Activated CD4-positive, alpha-beta T cell treated with anti-CD3 and anti-CD28 coated beads for 1 hour (primary cell): ENCODE measurements at places on chromosomes 7 and 10.

DNA sequence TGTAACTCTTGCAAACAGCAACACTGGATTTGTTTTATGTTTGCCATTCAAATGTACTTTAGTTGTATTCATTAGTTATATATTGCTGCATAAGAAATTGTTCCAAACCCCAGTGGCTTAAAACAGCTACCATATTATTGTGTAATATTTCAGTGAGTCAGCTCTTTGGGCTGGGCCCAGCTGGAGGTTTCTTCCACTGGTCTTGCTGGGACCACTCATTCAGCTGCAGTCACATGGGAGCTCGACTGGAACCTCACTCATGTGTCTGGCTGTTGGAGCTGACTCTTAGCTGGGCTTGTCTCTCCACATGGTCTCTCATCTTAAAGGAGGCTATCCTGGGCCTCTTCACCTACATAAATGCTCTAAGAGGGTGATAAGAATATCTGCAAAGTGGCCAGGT, 23.2 kb upstream of the PIP4K2A start:
- no peak for DNase-seq

DNA sequence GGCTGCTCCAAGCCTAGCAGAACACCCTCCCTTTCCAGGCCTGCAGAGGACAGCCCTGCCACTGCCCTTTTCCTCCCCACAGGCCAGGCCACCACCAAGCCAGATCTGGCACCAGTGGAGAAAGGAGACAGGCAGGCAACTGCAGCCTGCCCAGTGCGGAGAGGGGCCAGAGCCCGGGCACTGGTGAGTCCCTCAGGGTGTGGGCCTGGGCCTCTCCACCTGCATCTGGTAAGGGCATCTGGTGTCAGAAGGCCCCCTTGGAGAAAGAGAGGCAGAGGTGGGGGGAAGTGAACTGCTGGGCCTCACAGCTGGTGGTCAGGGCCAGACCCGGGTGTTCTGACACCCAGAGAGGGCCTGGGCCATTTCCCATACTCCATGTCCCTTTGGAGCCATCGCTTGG, 27.9 kb downstream of the ZNF783 start:
- no peak for DNase-seq

GRCh38 chr10:30509508-30509907, 75.5 kb downstream of the MAP3K8 start:
- DNase-seq = no peak

- DNase-seq = no peak
Measured at GRCh38 chr10:76074659-76075058, 643.2 kb downstream of the LRMDA start.

DNA sequence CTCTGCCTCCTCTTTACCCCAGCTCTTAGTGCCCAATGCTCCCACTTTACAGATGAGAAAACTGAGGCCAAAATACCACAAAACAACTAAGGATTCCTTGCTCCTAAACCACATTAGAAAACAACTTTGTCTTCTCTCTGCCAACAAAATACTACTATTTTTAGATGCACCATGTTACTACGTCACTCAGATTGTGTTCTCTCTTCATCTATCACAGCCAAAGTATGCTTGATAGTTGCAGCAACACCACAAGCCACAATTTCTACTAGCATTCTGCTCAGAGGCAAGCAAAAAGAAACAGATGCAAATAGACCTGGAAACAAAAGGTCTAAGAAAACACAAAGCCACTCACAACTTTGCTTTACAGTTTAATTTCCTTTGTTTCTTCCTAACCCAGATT, 3.3 kb upstream of the PDE1C start:
- DNase-seq = no peak

GRCh38 chr10:131849591-131850382, 51.0 kb upstream of the PPP2R2D start:
- DNase-seq = no peak

- DNase-seq = no peak
Measured at GRCh38 chr7:80316811-80317210, 182.2 kb downstream of the GNAI1 start.

DNA sequence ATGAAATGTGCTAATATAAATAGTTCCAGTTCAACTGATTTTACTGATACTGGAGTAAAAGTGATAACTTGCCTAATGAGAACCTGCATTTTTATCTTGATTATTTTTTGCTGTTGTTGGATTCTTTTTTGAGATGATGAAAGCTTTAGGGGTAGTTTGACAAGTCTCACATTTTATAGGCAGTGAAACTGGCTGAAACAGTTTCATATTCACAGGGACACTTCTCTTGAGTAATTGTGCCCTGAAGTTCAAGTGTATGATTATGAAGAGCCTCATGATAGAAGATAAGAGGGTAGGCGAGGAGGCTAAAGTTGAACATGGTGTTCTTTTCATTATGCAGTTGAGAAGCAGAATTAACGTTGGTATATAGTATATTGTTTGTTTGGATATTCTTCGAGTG, 5.1 kb downstream of the AUTS2 start:
- DNase-seq = no peak

- no peak for DNase-seq
Measured at GRCh38 chr10:112182784-112183328, 709 bp downstream of the GPAM start.

DNA sequence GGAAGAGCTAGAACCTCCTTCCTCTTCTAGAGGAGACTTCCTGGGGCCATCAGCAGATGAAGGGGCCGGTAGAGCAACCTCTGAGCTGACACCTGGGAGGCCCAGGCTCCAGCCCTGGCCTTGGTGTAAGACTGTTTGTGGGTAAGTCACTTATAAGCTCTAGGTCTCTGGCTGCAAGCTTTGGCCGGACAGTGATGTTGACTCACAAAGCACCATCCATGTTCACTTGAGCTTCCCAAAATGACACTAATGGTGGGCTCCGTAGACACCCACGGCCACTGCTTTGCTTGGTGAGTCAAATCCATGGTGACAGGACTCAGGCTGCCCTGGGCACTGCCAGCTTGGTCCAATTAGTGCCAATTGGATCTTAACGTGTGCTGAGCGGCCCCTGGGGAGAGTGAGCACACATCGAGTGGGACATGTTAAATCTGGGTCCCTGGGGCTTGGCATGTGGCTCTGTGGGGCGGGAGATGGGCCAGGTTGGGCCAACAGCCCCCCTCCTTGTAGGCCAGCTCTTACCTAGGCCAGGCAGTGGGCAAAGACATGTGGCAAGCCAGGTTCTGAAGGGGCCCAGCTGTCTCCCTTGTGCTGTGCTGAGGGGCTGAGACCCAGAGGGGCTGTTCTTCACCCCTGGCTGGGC, 16.7 kb downstream of the NEURL1 start:
- DNase-seq = no peak

GRCh38 chr7:117489911-117490310, 10.1 kb downstream of the CFTR start:
- DNase-seq = no peak

- no peak for DNase-seq
Measured at GRCh38 chr7:114740941-114741340, 181.0 kb upstream of the MDFIC start.

DNA sequence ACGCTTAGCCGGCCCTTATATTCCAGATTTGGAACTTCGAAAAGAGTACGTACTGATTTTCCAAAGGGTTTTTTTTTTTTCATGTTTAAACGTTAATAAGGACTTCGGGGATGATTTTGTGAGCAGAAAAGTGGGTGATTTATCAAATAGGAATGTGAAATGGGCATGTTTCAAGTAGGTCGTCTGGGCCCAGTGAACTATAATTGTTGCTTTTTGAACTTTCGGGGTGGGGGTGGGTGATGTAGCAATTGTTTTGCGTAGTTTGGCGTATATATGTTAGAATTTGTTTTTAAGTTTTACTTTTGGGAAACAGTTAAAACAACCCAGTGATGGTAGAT, 299 bp upstream of the PBLD start:
- no peak for DNase-seq

GRCh38 chr10:51651063-51651462, 48.3 kb downstream of the CSTF2T start:
- DNase-seq = no peak

DNA sequence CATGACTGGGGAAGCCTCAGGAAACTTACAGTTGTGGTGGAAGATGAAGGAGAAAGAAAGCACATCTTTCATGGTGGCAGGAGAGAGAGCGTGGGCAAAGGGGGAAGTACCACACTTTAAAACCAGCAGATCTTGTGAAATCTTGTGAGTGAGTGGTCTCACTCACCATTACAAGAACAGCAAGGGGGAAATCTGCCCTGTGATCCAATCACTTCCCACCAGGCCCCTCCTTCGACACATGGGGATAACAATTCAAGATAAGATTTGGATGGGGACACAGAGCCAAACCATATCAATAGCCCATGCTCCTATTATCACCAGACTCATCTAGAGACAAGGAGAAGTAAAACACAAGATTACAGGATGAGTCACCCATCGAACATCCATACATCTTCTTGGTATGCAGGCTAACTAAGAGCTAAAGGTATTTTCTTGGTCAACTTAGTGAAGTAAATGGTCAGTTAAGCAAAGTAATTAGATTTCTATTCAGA, 55.3 kb upstream of the YAE1 start:
- no peak for DNase-seq

DNA sequence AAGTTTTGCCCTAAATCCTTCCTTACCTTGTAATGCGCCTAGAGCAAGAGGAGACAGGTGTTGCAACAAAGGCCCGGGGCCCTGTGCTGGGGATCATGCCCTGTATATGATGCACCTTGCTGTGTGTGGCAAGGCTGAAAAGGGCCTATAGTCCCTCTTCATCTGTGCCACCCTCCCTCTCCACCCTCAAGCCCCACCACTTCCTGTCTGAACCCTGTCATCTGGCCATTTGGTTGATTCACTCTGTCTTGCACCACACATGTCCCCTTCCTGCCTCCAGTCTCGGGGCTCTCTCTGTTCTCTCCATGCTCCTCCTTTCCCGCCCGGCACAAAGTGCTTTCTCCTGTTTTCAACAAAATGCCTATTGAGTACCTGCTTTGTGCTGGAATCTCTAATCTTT, 11.5 kb upstream of the MALSU1 start:
- DNase-seq = no peak

DNA sequence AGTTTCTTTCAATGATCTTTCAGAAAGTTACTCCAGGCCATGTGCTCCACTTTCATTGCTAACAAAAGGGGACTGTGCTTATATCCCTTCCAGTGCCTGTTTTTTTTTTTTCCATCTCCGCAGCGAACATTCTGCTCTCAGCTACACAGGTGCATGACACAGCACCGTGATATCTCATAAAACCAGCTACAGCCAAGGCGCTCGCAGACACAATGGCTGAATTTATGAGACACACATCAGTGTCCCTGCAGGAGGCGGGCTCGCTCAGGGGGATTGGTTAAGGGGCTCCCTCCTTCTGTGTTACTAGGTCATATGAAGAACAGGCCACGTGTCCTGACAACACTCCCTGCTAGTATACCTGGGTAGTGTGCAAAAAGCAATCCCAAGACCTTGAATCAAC, 245.5 kb downstream of the SKAP2 start:
- no peak for DNase-seq

DNA sequence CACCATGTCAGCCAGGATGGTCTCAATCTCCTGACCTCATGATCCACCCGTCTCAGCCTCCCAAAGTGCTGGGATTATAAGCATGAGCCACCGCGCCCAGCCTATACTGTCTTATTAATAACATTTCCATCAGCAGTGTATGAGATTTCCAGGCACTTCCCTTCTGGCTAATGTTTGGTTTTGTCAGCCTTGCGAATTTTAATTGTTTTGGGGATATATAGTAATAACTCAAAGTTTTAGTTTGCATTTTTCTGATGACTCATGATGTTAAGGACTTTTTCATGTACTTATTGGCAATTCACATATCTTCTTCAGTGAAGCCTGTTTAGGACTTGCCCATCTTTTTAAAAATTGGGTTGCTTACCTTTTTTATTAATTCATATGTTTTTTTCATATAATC, 76.0 kb downstream of the TMEM270 start:
- DNase-seq = no peak

GRCh38 chr7:117572856-117573620, 93.2 kb downstream of the CFTR start:
- no peak for DNase-seq

- no peak for DNase-seq
Measured at GRCh38 chr7:131010029-131010716, 276.2 kb upstream of the KLF14 start.

DNA sequence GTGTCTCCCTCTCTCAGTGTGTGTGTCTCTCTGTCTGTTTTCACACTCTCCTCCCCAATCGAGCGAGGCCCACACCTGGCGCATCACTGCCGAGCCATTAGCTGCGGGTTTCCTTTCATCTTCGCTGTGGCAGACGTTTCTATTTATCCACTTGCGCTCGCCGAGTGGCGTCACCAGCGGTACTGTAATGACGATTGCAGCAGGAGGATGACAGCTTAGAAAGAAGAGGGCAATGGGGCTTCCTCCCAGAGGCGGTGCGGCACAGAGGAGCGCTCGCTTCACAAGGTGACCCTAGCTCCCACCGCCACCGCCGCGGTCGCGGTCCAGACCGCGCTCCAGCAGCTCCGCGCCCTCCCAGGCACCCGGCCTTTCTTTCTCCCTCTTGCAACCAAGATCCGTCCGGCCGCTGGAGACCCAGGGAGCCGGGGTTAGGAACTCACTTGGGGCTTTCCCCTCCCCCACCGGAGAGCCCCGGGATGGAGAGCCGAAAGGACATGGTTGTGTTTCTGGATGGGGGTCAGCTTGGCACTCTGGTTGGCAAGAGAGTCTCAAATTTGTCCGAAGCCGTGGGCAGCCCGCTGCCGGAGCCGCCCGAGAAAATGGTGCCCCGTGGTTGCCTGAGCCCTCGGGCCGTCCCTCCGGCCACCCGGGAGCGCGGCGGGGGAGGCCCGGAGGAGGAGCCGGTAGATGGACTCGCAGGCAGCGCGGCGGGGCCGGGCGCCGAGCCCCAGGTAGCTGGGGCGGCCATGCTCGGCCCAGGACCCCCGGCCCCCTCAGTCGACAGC, at the start of gene EVX1:
Gene EVX1 (plus strand): TSS at position 248 of the 785 bp plus-strand sequence. CDS start 229 bp downstream, at position 477.
- DNase-seq = no peak

DNA sequence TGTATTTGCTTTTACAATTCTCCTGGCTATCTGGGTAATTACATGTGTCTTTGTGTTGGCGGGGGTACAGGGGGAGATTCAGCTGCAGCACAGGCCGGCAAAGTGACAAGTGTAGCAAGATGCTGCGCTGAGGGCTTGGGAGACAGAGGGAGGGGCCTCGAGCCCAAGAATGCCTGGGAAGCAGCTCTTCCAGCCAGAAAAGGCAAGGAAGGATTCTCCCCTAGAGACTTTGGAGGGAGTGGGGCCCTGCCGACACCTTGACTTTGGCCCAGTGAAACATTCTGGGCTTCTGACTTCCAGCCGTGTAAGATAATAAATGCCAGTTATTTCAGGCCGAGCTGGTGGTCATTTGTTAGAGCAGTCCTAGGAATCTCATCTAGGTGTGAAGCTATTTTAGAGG, 7.2 kb upstream of the REPIN1 start:
- DNase-seq = no peak

DNA sequence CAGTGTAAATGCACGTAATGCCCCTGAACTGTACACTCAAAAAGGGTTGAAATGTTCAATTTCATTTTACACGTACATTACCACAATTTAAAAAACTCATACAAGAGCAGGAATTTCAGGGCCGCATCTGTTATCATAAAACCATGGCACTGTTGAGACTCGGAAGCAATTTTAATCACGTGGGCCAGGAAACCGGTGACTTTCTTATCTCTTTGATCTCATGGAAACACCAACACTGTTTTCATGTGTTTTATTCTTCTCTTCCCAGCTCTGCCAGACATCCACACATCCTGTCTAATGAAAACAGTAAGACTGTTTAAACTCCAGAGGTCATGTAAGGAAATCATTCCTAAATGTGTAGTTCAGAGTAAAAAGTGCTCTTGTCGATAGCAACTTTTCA, 35.9 kb downstream of the PTPRE start:
- DNase-seq = no peak

GRCh38 chr7:18353339-18353738, 142.2 kb upstream of the HDAC9 start:
- no peak for DNase-seq

GRCh38 chr10:24468281-24468751, 255.4 kb downstream of the ARHGAP21 start:
- no peak for DNase-seq

GRCh38 chr7:150363872-150364271, 4.8 kb upstream of the REPIN1 start:
- no peak for DNase-seq
